ENCODE measurements at places on chromosomes 11 and 22. TPM values are rescaled to one million over a fixed set of nuclear protein-coding genes. Genes with fewer than 3 reads are reported as not detected.

Gene DERL3
- 0.12 TPM for total RNA-seq

Gene ALG9
- 29.8 TPM for total RNA-seq

Gene PSMD13
- total RNA-seq = 249 TPM

Gene SCGB2A2
- not detected for total RNA-seq

Gene CD248
- 0.07 TPM for total RNA-seq

Gene PHF5A
- total RNA-seq = 82.3 TPM

DNA sequence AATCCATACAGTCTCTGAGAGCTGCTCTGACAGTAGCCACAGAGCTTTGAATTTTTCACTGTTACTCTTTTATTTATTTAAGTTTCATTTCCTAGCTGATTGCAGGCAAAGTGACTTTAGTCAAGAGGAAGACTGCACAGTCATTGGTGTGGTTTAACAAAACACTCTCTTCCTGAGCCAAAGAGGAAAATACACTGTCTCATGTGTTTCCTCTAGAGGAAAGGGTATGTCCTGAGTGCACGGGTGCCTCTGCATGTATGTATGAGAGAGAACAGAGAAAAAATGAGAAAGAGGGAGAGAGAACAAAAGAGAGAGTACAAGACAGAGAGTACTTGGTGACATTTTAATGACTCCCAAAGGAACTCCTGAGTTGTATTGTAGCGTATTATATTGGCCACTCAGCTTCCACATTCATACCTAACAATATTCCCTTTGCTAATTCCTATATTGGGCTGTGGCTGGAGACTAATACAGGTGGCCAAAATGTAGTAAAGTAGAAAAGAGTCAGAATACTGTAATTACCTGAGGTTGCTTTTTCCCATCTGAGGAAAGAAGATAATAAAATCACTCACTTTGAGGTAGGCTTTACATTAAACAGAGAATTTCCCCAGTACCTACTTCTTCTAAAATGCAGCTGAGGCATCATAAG, at the start of gene OR4D9:
Gene OR4D9, plus strand, starts transcription at position 599 of the 649 bp plus-strand sequence. CDS start 3,374 bp downstream, outside the sequence.
- no peak for DNase-seq

DNA sequence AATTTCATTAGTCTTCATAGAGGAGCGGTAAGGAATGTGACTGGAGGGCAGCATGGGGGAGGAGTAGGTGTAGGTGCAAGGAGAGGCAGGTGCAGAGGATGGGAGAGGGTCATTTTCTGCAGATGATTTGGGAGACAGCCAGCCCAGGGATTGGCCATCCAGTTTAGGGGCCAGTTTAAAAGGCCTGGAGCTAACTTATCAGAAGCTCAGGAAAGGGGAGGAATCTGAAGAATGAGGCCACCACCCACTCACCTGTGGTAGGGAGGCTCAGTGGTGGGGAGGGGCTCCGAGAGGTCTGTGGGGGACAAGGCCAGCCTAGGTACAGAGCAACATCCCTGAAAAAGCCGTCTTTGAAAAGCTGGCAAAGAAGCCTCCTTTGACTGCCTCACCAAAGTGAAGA, 110.8 kb upstream of the TMEM45B start:
- no peak for DNase-seq

DNA sequence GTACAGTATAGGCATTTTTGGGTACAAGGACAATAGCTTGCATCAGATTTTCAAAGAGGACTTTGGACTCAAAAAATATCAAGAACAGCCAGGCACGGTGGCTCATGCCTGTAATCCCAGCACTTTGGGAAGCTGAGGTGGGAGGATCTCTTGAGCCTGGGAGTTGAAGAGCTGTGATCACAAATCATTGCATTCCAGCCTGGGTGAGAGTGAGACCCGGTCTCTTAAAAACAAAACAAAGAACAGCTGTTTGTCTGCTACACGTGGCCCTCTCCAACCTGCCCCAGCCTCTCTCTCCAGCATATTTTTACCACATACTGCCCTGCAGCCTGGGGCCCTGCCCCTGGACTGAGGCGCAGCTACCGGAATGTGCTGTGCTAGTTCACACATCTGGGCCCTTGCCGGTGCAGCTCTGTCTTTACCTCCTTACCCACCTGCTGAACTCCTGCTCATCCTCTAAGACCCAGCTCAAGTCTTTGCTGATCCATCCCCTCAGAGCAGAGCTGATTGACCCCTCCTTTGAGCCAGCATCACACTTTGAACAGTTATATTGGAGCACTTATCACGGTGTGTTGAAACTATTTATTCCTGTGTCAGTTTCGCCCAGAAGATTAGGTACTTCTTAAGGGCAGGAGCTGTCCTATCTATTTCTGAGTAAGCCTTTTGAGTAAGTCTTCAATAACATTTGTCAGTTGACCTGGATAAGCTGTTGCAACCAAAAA, 29.4 kb downstream of the GRIK4 start:
- no peak for DNase-seq

- DNase-seq = no peak
These were observed 27.8 kb downstream of the ANO1 start for GRCh38 chr11:70105755-70106571.

GRCh38 chr11:133961890-133962289, 5.1 kb upstream of the IGSF9B start:
- DNase-seq = no peak

- DNase-seq = no peak
These were observed 3.1 kb downstream of the PIM3 start for GRCh38 chr22:49963647-49964026.

DNA sequence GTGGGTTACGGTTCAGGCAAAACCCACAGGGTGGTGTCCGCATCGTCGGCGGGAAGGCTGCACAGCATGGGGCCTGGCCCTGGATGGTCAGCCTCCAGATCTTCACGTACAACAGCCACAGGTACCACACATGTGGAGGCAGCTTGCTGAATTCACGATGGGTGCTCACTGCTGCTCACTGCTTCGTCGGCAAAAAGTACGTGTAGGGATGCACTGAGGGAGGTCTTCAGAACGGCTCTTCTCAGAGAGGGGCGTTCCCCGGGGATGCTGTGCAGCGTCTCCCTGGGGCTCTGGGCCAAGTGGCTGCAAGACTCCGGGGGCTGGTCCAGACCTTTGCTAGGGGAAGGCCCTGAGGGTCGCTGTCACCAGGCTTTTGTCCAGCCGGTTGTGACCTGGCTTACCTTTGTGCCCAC, 1.3 kb downstream of the ACR start:
- no peak for DNase-seq

GRCh38 chr11:100991541-100991940, 138.1 kb downstream of the PGR start:
- DNase-seq = no peak

DNA sequence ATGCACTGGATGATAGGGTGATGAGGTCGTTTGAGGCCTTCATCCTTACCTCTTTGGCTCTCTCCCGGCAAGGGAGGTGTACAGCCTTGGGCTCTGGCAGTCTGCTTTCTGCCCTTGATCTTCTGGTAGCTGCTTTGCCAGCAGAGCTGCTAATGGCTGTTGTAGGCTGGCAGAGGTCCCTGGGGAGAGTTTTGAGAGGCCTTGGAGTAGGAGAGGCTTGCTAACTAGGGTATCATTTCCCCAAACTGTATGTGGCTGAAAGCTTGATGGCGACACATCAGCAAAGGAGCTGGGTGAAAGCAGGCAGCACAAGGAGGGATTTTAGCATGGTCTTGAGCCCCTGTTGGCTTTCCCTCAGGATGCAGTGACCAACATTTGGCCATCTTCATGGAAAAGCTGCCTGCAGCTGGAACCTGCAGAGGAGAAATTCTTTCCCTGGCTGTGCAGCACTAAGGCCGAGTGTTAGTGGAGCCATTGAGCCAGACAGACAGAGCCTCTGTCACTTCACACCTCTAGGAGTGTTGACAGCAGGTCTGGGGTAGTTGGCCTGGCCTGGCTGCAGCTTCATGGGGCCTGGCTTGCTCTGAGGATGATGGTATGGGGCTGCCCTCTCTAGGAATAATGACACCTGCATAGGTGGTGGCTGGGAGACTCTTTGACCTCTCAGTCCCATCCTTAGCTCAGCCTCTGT, 3.5 kb upstream of the AMPD3 start:
- DNase-seq = no peak

DNA sequence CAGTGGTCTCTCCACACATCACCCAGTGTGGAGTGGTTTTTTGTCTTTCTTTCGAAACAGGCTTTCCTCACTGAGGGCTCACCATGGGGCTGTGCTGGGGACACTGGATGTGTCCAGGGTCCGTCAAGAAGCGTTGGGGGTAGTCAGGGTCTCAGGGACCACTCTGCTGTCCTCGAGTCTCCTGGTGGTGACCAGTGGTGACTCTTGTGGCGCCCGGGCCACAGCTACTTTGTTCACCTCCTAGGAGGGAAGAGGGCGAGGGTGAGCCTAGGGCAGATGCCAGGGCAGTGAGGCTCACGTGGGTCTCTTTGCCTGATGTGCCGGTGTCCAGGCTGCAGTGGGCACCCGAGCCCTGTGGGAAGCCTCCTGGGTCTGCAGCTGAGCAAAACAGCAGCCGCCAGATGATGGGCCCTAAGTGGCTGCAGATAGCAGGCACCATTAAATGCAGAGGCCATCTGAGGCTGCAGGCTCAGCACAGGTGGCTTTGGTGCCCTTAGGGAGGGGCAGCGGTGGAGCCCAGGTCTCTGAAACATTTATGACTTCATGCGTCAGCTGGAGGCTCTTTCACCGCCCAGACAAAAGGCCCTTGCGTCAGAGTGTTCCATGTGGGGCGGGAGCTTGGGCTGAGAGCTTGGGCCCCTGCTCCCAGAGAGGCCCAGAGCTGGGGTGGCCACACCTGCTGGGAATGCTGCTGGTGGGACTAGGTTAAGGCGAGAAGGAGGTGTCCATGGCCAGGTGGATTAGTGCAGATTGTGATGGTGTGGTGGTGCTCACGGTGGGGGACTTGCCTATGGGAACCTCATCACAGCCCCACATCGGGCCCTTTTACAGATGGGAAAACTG, 29.5 kb downstream of the KCNQ1 start:
- DNase-seq = no peak

- no peak for DNase-seq
These were observed 2.5 kb downstream of the TMEM184B start for GRCh38 chr22:38270091-38270992.

DNA sequence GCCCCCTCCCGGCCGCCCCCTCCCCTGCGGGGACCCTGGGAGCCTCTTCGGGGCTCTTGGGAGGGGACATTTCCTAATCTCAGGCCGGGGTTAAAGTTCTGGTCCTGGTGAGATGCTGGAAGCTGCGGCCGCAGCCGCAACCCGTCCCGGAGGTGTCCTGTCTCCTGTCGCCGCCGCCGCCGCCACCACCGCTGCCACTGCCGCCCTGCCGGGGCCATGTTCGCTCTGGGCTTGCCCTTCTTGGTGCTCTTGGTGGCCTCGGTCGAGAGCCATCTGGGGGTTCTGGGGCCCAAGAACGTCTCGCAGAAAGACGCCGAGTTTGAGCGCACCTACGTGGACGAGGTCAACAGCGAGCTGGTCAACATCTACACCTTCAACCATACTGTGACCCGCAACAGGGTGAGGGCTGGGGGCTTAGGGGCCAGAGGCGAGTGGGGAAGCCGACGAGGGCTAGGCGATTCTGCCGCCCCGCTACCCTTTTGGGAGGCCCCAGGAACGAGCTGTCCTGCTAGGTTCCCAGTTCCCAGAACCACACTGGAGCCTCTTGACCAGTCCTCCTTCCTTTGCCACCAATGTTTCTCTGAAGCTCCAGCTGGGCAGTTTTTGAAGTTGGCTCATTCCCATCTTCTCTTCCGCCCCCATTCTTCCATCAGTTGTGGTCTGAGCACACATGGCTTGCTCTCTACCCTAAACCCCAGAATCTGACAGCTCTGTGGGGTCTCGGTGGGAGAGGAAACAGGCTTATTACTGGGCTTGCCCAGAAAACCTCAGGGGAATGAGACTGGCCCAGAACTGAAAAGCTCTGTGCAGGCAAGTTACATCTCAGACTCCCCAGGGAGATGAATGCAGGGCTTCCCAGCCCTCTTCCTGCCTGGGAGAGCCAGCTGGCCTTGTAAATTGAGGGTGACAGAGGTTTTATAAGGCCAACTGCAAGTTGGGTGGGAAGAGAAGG, 781 bp downstream of the SIDT2 start:
- DNase-seq = no peak

GRCh38 chr11:37704791-37705190, 1106.8 kb upstream of the RAG2 start:
- DNase-seq = no peak

DNA sequence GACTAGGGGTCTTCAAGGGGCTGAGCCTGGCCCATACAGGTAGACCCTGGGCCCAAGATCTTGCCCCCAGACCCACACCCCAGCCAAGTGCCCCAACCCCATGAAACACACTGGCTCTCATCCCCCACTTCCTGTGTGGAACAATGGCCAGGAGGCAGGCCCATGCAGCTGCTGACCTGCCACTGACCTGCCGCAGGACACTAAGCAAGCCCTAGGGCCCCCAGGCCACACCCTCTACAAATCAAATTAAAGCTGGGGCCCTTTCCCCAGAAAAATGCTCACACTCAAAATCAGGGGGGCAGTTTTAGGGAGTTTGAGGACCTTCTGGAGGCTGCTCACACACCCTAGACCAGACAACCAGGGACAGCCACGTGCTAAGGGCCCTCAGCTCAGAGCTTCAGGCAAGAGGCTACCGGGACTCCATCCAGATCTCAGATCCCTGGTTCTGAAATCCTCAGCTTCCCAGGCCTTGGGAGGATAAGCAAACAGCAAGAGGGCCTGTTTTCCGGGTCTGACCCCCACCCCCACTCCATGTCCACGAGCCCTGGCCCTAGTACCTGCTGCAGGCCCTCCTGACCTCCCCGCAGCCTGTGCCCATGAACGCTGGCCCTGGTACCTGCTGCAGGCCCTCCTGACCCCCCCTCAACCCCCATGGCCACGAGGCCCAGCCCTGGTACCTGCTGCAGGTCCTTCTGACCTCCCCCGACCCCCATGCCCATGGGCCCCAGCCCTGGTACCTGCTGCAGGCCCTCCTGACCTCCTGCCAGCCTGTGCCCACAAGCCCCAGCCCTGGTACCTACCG, 10.0 kb downstream of the CARD10 start:
- DNase-seq = no peak

DNA sequence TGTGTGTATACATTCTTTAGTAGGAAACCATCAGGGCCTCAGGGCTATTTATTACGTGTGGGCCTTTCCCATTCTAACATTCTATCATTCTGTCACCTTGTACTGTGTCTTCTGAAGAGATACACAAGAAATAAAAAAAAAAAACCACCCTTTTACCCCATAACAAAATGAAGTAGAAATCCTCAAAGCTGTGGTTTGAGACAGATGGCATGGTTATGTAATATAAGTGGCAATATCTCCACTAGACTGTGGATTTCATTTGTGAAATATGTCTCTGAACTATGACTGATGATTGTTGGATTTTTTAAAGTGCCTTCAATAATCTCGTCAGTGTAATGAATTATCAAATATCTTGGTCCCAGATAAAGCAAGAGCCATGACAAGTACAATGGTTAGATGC, 150.0 kb upstream of the BLID start:
- DNase-seq = no peak

GRCh38 chr11:61671527-61671926, 8.7 kb upstream of the DAGLA start:
- DNase-seq = no peak
